ENCODE measurements at places on chromosomes 4 and X. TPM values are rescaled to one million over a fixed set of nuclear protein-coding genes. Genes with fewer than 3 reads are reported as not detected.

DNA sequence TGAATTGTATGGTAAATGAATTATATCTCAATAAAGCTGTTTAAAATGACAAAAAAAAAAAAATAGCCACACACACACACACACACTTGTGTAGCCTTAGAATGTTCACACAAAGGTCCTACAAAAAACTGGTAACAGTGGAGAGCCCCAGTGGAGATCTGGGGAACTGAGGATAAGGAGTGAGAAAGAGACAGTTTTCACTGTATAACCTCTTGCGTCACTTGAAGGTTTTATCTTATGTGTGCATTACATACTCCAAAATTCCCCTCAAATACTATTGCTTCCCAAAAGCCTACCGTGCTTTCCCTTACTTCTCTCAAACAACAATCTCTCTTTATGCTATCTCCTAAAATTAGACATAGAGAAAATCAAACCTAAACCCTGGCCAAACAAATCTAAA lies 67.8 kb downstream of the SMC1A start:
- DNase-seq = no peak

DNA sequence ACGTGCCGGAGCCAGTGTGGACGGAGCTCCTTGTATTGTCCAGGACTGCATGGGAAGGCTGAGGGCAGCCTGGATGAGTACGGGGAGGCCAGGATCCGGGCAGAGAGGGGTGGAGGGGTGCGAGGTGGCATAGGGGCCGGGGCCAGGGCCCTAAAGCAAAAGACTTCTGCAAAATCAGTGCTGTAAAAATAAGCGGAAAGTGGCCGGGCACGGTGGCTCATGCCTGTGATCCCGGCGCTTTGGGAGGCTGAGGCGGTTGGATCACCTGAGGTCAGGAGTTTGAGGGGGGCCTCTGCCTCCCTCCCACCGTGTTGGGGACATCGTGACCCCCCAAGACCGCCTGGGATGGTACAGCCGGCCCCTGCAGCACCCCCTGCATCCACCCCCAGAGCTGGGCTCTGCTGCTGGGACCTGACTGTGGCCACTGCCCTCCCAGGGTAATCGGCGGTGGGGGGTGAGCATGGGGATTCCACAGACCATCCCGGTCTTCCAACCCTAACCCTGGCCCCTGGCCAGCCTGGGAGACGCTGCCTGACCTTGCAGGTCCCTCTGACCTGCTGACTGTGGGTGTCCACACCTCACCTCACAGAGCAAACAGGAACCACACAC lies 23.4 kb upstream of the PLCXD1 start:
- peak; percentile 11 for DNase-seq

The KIAA0232 gene
- 31.7 TPM for total RNA-seq

The WNK3 gene
- total RNA-seq = 5.4 TPM
